ENCODE measurements at places on chromosomes 2 and 18.

DNA sequence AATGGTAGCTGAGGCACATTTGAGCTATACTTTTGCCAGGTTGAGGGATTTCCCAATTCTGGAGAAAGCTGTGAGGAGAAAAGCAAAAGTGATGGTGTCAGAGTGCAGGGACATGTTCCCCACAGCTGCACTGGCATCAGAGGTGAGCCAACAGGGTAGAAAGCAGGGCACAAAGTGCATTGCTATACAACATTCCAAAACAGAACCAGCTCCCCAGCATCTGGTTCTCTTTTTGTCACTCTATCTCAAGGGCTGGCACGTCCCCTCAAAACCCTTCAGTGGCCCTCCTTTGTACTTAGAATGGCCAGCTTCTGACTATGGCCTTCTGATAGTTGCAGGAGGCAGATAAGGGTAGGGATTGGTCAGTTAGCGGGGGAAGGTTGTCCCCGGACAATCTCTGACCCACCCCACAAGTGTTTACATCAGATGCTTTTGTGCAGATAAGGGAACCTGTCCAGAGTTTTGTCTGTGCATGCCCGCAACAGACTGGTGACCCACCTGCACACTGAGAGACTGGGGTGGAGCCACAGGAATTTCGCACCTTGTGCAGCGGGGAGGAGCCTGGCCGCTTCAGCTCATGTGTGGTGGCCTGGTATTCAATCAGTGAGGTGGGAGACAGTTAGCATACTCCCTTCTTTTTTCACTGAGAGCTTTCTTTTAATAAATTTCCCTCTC lies 31.0 kb upstream of the TMEM17 start:
- no peak for DNase-seq

DNA sequence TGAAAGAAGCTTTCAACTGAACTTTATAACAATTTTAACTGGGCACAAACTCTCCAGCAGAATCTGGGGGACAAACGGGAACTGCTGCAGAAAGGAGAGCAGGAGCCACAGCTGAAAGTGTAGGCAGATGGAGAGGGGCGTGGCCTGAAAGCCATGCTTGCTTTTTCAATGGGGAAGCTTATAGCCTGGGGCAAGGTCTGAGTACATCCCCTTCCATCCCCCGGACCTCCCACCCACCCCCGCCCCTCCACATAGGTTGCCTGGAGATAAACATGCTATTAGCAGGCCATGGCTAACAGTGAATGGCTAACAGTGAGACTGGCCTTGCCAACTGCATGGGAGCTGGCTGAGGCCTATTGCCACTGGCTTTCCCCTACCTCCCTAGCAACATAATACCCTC lies 317.9 kb upstream of the TANK start:
- DNase-seq, result no peak

GRCh38 chr2:26020231-26020640 lies 13.6 kb upstream of the RAB10 start:
- no peak for DNase-seq

- no peak for DNase-seq
Measured at GRCh38 chr2:174336501-174337336, 2.0 kb downstream of the SP9 start.

DNA sequence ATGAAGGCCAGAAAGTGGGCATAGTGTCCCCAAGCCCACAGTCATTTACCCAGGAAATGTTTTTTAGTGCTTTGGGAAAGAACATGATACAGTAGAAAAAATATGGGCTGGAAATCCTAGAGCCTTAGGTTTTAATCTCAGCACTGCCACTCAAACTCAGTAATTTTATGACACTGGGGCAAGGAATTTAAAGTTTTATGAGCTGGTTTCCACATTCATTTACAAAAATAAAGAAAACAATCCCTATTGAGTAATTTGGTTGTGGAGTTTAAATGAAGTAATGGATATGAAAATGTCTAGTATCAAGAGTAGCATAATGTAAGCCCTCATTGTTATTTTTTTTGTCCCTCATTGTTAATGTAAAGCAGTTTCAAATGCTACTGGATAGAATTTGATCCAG lies 51.5 kb upstream of the FRZB start:
- no peak for DNase-seq

DNA sequence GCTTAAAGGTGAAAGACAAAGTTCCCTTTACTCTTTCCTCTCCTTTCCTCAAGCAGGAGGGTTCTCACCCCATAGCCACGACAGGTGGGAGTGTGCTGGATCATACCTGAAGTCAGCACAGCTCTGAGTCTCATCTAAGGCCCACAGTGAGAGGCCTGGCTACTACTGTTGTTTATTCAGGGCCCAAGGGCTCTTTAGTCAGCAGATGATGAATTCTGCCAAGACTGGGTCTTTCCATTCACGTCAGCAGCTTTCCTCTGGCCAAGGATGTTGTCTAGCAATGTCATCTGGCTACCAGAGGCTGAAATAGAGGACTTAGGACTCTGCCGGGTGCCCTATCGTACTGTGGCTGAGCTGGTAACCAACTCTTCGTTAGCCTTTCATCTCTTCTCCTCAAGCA lies 308.4 kb upstream of the THUMPD2 start:
- no peak for DNase-seq

- no peak for DNase-seq
Measured at GRCh38 chr18:44170208-44170880, 510.3 kb upstream of the SETBP1 start.

DNA sequence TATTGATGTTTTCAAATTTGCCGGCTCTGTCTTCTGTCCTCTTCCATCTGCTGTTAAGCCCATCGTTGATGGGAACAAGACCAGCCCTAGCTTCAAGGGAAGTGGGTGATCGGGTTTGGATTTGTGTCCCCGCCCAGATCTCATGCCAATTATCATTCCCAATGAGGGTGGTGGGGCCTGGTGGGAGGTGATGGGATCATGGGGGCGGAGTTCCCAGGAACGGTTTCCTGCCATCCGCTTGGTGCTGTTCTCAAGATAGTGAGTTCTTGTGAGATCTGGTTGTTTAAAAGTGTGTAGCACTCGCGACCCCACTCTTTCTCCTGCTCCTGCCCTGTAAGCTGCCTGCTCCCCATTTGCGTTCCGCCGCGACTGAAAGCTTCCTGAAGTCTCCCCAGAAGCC lies 9.5 kb downstream of the ASB18 start:
- no peak for DNase-seq

- DNase-seq, result no peak
Measured at GRCh38 chr2:195697681-195698220, 40.7 kb downstream of the SLC39A10 start.

All from NCI-H1417 treated with DMSO at 0.1 percent for 48 hours (cell line).